Natural killer cell treated with Interleukin-12 subunit alpha and Interleukin-12 subunit beta and Interleukin-15 and Interleukin-18, amount 100 ng/mL, for 72 hours (primary cell): ENCODE measurements at places on chromosomes 16 and 17.

- DNase-seq: no peak
- H3K4me3 ChIP-seq: no peak overlapping the region
- no peaks in the 10 kb centered on the region for H3K36me3 ChIP-seq
These were observed 47.1 kb upstream of the SALL1 start for GRCh38 chr16:51197953-51198748.

GRCh38 chr17:82830249-82830661, 9.6 kb downstream of the ZNF750 start:
- H3K36me3 ChIP-seq: peaks cover 16% of the 10 kb centered on the region
- H3K4me3 ChIP-seq: no peak overlapping the region
- peaks cover 22% of the 10 kb centered on the region for H3K4me1 ChIP-seq
- H3K27me3 ChIP-seq: no peaks in the 10 kb centered on the region
- peak; percentile 56 for DNase-seq

- H3K27ac ChIP-seq: peak overlapping the region; percentile 79
- no peak for DNase-seq
- no peak overlapping the region for H3K4me3 ChIP-seq
These were observed 186.4 kb downstream of the SEC14L1 start for GRCh38 chr17:77327181-77327565.

DNA sequence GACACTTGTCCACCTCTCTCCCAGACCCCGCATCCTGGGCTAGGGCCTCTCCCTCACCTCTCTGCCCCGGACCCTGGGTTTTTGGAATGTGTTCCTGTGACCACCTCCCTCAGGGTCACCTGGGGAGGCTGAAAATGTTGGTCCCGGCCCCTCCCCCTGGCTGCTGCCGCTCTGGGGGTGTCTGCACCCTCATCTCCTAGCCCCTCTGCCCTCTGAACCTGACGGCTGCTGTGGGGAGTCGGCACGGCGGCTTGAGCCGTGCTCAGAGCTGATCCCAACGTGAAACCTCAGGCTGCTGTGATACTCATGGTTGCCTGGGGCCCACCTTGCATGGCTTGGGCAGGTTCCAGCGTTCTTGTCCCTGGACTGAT, 42.8 kb downstream of the ADCY7 start:
- H3K27me3 ChIP-seq: no peaks in the 10 kb centered on the region
- H3K36me3 ChIP-seq: no peaks in the 10 kb centered on the region
- no peak for DNase-seq
- H3K4me1 ChIP-seq: peaks cover 34% of the 10 kb centered on the region

- no peaks in the 10 kb centered on the region for H3K36me3 ChIP-seq
- H3K27ac ChIP-seq: no peak overlapping the region
- H3K27me3 ChIP-seq: peaks cover 5% of the 10 kb centered on the region
- no peaks in the 10 kb centered on the region for H3K4me1 ChIP-seq
- no peak overlapping the region for H3K4me3 ChIP-seq
- no peak for DNase-seq
These were observed 16.0 kb upstream of the SCNN1B start for GRCh38 chr16:23286131-23286532.

- H3K27ac ChIP-seq: peak overlapping the region; percentile 89
- peaks cover 25% of the 10 kb centered on the region for H3K4me1 ChIP-seq
- H3K36me3 ChIP-seq: no peaks in the 10 kb centered on the region
- no peak for DNase-seq
These were observed 473 bp downstream of the FTO start for GRCh38 chr16:53704445-53704813.

DNA sequence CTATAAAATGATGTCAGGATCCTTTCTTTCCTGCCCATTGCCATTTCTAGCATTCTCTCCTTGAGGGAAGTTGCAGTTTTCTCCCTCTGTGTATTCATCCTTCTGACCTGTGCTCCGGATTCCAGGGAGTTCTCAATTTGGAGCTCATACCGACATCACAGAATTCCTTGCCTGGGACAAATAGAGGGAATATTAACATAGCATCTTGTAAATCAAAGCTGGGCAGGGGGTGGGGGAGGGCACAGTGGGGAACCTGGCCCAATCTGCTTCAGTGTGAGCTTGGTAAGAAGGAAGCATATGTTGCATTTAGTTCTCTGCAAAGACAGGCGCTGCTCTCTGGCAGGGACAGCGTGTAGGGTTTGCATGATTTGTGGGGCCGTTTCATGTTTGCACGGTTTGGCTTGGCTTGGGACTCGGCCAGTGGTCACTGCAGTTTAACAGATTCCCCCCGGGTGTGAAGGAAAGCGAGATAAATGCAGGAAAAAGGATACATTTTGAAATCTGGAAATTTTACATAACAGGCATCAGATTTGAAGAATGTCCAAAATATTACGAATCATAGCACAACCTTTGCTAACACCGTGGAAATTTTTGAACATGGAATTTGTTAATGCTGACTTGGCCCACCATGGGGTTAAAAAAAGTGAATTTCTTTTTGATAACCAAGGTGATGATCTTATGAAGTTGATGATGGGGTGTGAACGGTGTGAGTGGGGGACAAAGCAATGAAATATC, 178.0 kb downstream of the WWOX start:
- H3K36me3 ChIP-seq: no peaks in the 10 kb centered on the region
- no peaks in the 10 kb centered on the region for H3K27me3 ChIP-seq
- no peak for DNase-seq
- no peak overlapping the region for H3K27ac ChIP-seq

DNA sequence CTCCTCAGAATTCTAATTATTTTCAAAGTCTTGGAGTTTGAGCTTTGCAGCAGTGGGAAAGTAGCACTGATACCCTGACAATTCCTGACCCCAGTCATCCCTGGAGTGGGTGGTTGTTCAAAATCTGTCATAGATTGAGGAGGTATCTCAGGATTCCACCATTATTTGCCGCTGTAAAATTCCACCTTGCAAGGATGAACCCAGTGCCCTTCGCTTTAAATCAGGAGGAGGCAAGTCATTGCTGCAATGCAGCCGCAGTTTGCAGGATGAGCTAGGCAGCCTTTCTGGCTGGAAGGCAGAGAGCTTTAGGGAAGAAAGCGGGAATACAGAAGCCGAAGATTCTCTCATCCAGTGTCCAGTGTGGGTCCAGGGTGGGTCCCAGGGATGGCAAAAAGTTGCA, 296.9 kb downstream of the RBFOX1 start:
- H3K27me3 ChIP-seq: no peaks in the 10 kb centered on the region
- H3K4me3 ChIP-seq: no peak overlapping the region
- DNase-seq: no peak
- H3K27ac ChIP-seq: no peak overlapping the region
- H3K4me1 ChIP-seq: no peaks in the 10 kb centered on the region
